ENCODE measurements at places on chromosomes 3 and 15. TPM values are rescaled to one million over a fixed set of nuclear protein-coding genes. Genes with fewer than 3 reads are reported as not detected.
A peak's percentile ranks its signal among the peaks of the same experiment; 100 is the strongest.

DNA sequence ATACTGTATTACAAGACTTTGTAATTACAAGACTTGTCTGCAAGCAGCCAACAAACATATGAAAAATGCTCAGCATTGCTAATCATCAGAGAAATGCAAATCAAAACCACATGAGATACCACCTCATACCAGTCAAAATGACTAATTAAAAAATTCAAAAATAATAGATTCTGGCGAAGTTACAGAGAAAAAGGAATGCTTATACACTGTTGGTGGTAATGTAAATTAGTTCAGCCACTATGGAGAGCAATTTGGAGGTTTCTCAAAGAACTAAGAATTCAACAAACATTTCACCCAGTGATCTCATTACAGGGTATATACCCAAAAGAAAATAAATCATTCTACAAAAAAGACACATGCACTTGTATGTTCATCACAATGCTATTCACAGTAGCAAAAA is 617.5 kb upstream of the CCDC54 start:
- DNase-seq = no peak

DNA sequence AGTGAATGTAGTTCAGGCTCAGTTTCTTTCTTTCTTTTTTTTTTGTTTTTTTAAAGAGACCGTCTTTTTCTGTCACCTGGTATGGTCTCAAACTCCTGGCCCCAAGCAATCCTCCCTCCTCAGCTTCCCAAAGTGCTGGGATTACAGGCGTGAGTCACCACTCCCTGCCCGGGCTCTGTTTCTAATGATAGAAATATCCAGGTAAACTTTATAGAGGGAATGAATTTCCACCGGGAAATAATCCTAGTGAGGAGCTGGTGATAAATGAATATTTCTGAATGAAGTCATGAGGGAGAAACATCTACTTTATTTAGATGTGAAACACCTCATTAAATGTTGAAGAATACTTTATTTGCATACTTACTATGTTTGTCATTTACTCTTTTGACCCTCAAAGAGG is 7.2 kb downstream of the RNF13 start:
- no peak for DNase-seq

GRCh38 chr3:18345015-18345367 is 80.1 kb downstream of the SATB1 start:
- DNase-seq = no peak

DNA sequence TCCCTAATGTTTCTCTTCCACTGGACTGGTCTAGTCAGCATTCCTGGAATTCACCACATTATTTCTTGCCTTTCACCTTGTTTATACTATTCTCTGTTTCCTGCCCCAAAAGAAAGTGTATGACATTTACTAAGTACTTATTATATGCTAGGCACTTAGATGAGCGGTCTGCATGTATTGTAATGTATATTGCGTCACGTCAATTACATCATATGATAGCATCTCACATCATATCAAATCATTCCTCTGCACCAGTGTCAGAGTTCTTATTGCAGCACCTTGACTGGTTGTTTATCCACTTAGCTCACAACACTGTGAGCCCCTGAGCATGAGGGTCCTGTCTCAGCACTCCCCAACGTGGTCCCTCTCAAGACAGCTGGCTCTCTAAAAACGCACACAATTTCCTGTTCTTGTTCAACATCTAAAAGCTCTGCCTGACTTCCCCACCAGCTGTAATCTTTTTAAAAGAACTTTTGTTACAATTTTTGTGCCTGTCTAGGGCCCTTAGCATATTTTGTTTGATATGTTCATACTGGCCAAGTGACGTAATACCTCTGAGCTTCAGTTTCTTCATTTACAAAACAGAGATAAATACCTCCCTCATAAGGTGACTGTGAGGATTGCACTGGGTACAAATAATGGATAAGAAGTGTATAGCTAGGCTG is 58.8 kb downstream of the ARHGAP31 start:
- no peak for DNase-seq

GRCh38 chr3:179852142-179852905 is 184.4 kb downstream of the PEX5L start:
- no peak for DNase-seq

- no peak for DNase-seq
Measured at GRCh38 chr15:77716632-77717332, 84.1 kb upstream of the LINGO1 start.

- DNase-seq = no peak
Measured at GRCh38 chr15:72503147-72503546, 29.0 kb downstream of the ARIH1 start.

- DNase-seq = no peak
Measured at GRCh38 chr15:60935130-60935529, 294.0 kb downstream of the RORA start.

DNA sequence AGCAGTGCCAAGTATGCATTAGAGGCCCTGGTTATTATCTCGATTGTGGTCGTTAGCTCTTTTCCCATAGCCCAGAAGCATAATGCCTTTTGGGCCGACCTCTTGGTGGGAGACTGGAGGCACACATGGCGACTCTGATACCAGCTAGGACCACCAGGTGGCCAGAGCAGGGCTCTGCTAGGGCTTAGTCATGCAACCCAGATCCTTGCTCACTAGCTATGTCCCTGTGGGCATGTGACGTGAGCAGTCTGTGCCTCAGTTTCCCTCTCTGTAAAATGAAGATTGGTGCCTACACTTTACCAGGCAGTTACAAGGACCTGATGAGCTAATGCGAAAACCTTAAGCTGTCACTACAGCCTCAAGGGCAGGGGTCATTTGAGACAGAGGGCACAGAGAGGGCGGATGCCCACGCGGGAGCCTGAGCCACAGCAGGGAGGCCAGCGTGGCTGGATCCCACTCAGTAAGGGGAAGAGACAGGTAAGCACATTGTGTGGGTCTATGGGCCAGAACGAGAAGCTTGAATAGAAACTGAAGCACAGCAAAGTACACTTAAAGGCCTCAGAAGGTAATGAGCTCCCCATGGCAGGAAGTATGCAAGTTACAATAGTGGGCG is 8.8 kb downstream of the KLF15 start:
- DNase-seq = no peak

DNA sequence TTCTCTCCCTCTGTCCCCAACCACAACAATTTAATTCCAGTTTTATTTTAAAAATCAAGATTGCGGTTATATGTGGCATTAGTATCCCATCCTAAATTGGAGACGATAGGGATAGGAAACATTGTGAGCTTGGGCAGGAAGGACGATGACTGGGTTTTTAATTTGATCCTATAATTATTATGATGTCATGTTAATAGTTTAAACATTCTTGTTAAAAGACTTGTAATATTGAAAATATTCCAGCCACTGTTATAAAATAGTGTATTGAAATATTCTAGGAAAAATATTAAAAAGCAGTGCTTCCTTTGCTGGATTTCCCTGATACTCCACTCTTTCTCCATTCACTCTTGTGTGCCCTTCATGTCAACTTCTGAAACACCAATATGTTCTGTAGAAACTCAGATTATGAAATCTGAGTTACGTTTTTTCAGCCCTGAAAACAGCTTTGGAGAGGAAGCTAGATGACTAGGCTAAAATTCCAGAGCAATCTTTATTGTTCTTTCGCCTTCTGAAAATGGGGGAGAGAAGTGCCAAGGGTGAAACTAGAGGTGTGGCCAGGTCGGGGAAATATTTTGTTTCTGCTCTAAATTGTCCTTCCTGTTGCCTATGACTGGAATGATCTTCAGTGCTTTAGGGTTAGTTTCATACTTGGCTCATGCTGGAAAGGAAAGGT is 46.1 kb upstream of the MAP3K13 start:
- DNase-seq = no peak

DNA sequence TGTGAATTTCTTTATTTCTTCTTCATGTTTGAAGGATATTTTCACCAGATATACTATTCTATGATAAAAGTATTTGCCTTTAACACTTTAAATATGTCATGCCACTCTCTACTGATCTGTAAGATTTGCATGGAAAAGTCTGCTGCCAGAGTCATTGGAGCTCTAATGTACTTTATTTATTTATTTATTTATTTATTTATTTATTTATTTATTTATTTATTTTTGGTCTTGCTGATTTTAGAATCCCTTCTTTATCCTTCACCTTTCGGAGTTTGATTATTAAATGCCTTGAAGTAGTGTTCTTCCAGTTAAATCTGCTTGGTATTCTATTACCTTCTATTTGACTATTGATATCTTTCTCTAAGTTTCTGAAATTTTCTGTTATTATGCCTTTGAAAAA is 1669.6 kb downstream of the OTOL1 start:
- no peak for DNase-seq

- DNase-seq = no peak
Measured at GRCh38 chr3:124854009-124854408, 33.2 kb downstream of the ITGB5 start.

- no peak for DNase-seq
Measured at GRCh38 chr3:180743813-180744590, 64.7 kb upstream of the CCDC39 start.

GRCh38 chr15:92819278-92820235 is 80.6 kb upstream of the CHD2 start:
- no peak for DNase-seq

- DNase-seq = no peak
Measured at GRCh38 chr3:10389995-10390394, 69.1 kb upstream of the SEC13 start.

- peak; percentile 55 for DNase-seq
Measured at GRCh38 chr15:25727116-25727515, 136.0 kb downstream of the ATP10A start.

GRCh38 chr15:25057574-25057973 is 102.8 kb downstream of the SNRPN start:
- DNase-seq = peak; percentile 93

GRCh38 chr3:2921452-2921851 is 188.7 kb downstream of the IL5RA start:
- DNase-seq = no peak

DNA sequence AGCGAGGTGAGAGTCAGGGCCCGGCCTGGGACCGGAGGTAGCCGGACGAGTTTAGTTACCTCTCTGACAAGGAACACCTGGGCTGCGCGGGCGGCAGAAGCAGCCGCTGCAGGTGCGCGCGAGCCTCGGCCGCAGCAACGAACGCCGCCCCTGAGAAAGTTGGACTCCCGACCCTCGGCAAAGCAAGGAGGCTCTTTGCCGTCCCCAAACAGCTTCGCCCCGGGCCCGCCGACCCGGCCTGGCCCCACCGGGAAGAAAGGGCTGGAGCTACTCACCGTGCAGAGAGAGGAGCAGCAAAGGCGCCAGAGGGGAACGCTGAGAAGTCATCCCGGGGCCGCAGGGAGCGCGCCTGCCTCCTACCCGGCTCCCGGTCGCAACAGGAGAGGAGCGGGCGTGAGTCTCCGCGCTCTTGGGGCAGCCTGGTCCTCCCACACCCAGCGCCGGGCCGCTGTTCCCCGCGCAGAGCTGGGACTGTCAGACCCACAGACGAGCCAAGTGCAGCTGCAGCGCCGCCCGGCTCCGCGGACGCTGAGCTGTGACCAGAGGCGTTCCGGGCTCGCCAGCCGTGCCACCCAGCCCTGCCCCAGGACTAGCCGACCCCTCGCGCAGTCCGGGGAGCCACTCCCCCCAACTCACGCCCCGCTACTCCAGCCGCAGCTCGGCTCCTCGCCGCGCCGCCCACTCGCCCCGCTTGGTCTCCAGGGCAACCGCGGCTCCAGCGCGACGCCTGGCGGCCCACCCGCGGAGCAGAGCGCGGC is at the start of gene IGSF11:
Gene IGSF11 (minus strand): TSS at position 591 of the 758 bp plus-strand sequence. CDS start 264 bp downstream, at position 327.
- DNase-seq = no peak

- DNase-seq = no peak
Measured at GRCh38 chr3:61315871-61316270, 64.6 kb upstream of the FHIT start.

GRCh38 chr3:76365275-76365674 is 579.9 kb upstream of the ZNF717 start:
- no peak for DNase-seq

GRCh38 chr3:10518506-10519150 is 13.2 kb upstream of the ATP2B2 start:
- no peak for DNase-seq

DNA sequence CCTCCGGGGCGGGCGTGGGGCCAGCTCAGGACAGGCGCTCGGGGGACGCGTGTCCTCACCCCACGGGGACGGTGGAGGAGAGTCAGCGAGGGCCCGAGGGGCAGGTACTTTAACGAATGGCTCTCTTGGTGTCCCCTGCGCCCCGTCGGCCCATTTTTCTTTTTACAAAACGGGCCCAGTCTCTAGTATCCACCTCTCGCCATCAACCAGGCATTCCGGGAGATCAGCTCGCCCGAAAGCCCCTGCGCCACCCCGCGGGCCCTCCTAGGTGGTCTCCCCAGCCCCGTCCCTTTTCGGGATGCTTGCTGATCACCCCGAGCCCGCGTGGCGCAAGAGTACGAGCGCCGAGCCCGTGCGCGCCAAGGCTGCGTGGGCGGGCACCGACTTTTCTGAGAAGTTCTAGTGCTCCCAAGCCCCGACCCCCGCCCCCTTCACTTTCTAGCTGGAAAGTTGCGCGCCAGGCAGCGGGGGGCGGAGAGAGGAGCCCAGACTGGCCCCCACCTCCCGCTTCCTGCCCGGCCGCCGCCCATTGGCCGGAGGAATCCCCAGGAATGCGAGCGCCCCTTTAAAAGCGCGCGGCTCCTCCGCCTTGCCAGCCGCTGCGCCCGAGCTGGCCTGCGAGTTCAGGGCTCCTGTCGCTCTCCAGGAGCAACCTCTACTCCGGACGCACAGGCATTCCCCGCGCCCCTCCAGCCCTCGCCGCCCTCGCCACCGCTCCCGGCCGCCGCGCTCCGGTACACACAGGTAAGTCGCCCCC is at the start of gene THBS1:
Gene THBS1 (plus strand): TSS at position 595 of the 757 bp plus-strand sequence. CDS start 779 bp downstream, outside the sequence.
- peak; percentile 96 for DNase-seq

DNA sequence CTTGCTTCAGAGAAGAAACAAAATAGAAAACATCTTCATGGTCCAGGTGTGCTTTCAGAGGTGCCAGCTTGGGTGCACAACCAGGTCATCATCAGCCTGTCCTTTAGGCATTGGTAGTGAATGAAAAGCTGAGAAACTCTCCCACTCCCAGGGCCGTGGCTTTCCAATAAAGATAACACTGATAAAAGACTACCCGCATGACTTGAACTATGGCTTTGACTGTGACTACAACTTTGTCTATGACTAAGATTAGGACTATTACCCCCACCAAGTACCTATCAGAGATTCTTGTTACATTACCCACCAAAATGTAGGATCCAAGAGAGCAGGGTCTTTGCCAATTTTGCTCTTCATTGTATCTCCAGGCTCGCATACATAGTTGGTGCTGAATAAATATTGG is 115.2 kb downstream of the EDEM1 start:
- no peak for DNase-seq

GRCh38 chr3:123272547-123272946 is 70.8 kb downstream of the SEC22A start:
- no peak for DNase-seq

THSD4 gene
- total RNA-seq = 66.8 TPM

PRSS50 gene
- total RNA-seq = not detected

MITF gene
- 57.7 TPM for total RNA-seq

CCR3 gene
- total RNA-seq = not detected

HHATL gene
- total RNA-seq = not detected

IGSF11 gene
- 3.4 TPM for total RNA-seq

MEX3B gene
- 5.2 TPM for total RNA-seq

ADGRG7 gene
- total RNA-seq = not detected

CPEB1 gene
- total RNA-seq = 10.6 TPM

SERPINI1 gene
- total RNA-seq = 13.8 TPM

NCBP2 gene
- total RNA-seq = 25.8 TPM
